Left ventricle myocardium inferior (tissue), 1 donor: ENCODE measurements at places on chromosomes 12 and 14.

GRCh38 chr12:1633459-1633858, 4.4 kb downstream of the WNT5B start:
- DNase-seq, result no peak

GRCh38 chr12:27031531-27031930, 9.2 kb downstream of the MED21 start:
- DNase-seq, result no peak

- DNase-seq, result no peak
These were observed 95.5 kb upstream of the RPL10L start for GRCh38 chr14:46747001-46747652.

DNA sequence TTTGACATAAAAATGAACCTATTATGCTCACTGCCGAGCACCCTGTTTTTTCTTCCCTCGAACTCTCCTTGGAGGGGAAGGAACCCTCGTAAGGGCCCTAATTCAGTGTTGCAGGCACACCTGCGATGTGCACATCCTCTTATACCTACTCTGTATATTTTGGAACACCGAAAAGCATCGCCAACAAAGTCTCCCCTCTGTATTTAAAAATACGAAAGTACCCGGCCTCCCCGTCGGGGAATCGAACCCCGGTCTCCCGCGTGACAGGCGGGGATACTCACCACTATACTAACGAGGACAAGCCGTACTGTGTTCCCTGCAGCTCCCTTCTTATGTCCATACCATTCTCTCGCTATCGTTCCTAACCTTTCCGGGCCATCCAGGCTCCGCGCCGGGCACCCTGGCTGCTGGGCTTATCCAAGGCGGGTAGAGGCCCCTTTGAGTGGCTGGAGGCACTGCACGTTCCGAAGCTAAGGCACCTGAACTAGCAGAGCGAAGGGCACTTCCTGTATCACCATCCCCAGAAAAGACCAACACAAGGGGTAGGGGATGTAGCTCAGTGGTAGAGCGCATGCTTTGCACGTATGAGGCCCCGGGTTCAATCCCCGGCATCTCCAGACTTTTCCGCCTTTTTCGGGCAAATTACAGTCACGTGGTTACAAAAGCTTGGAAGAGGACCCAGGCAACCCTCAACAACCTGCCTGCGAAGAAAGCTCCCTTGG, 25.1 kb upstream of the UBC start:
- DNase-seq, result peak; percentile 85

DNA sequence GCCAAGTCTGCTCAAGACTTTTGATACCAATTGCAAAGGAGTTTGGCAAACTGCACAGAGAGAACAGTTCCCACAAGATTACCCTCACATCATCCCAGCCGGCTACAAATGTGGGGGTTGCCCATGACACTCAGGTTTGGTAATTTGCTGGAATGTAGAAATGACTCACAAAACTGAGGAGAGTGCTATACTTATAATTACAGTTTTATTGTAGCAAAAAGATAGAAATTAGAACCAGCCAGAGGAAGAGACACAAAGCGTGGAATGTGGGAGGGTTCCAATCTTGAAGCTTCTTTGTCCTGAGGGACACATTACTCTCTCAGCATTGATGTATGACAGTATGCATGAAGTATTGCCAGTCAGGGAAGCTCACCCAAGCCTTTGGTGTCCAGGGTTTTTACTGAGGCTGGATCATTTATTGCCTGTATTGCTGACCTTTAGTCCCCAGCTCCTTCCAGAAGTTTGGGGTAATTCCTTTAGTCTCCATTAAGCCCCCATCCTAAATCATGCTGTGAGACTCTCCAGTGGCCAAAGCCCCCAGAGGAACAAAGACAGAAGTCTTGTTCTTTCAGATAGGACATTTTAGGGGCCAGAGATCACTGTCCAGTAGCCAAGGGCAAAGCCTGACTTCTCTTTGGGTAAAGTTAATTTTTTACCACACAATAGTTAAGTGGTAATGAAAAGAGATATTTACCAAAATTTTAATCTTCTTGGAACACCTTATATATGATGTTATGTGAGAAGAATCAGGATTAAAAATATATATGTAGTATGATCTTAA, 9.9 kb downstream of the TBK1 start:
- no peak for DNase-seq

GRCh38 chr12:95997911-95998510, 1.9 kb upstream of the HAL start:
- DNase-seq, result no peak

DNA sequence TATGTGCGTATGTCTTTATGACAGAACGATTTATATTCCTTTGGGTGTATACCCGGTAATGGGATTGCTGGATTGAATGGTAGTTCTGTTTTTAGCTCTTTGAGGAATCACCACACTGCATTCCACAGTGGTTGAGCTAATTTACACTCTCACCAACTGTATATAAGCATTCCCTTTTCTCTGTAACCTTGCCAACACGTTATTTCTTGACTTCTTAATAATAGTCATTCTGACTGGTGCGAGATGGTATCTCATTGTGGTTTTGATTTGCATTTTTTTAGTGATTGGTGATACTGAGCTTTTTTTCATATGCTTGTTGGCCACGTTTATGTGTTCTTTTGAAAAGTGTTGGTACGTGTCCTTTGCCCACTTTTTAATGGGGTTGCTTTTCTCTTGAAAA, 49.7 kb downstream of the FRS2 start:
- no peak for DNase-seq

DNA sequence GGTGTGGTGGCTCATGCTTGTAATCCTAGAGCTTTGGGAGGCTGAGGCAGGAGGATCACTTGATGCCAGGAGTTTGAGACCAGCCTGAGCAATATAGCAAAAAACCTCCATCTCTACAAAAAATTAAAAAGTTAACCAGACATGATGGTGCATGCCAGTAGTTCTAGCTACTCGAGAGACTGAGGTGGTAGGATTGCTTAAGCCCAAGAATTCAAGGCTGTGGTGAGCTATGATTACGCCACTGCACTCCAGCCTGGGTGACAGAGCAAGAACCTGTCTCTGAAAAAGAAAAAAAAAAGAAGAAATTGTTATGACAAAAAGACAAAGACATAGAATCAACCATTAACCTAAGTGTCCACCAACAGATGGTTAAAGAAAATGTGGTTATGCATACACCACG, 2.1 kb upstream of the ATP23 start:
- DNase-seq, result no peak

GRCh38 chr14:55578511-55578910, 1.5 kb upstream of the KTN1 start:
- DNase-seq, result no peak

- no peak for DNase-seq
These were observed 10.8 kb upstream of the GPRC5A start for GRCh38 chr12:12880537-12880936.

- no peak for DNase-seq
These were observed 62.2 kb downstream of the VEZT start for GRCh38 chr12:95279856-95280255.

GRCh38 chr14:88961214-88961613, 136.8 kb downstream of the TTC8 start:
- no peak for DNase-seq

GRCh38 chr12:52059582-52060497, 8.6 kb downstream of the NR4A1 start:
- DNase-seq, result no peak

- no peak for DNase-seq
These were observed 70.6 kb upstream of the DYNC1H1 start for GRCh38 chr14:101893759-101894158.

DNA sequence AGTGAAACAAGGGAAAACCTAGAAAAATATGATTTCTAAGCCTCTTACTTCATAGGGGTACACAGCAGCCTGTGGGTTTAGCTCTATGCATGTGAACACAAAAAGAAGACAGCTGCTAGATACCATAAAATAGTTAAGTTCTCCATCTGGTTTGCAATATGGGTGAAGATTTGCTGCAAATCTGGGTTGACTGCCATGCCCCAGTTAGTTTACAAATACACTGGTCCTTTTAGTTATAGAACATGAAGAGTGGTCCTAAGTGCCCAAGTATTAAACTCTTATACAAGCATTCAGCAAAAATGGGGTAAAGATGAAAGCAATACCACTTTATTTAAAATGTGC, 176.1 kb downstream of the AEBP2 start:
- no peak for DNase-seq

DNA sequence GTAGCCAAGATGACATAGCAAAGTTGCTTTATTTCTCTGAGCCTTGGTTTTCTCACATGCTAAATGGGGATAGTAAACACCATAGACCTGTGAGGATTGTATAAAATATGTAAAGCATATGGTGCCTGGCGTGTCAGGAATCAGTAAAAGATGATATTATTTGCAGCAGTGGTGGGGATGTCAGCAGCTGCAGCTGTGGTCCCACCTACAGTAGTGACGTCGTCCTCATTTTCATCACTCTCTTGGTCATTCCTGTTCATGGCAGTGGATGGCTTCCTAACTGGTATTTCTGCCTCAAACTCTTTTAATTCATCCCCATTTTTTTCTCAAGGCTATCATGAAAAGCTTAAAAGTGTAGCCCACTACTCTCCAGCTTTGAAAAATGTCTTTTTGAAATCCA, 12.1 kb downstream of the BMAL2 start:
- no peak for DNase-seq

DNA sequence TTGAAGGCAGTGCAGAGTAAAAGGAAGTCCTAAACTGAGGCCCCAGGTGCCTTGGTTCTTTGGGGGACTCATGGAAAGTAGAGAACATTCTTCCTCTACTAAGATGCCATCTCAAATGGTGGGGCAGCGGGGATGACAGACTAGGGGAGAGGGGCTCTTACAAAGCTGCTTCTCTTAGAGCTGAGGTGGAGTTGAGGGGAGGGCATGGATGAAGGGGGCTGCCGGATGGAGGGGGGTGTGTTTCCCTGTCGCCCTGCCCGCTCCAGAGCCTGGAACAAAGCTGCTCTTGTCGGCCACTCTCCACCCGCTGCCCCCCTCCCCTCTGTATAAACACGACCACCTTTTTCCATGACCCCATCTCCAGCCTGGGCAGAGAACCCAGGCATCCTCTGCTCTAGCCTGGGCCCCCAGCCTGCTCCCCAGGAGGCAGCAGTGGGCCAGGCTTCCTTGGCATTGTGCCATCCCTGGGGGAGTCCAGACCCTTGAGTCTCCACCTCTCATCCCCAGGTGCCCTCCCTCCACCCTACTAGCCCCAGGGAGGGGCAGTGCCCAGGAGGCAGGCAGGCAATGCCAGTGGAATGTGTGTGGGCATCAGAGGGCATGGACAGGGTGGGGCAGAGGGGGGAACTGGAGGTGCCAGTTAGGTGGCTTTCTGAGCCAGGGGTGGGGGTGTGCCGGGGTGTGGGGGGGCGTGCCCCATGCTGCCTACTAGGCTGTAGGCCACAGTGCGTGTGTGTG, 1.7 kb downstream of the RARG start:
- DNase-seq, result no peak

GRCh38 chr14:32400480-32400879, 71.4 kb downstream of the AKAP6 start:
- no peak for DNase-seq

DNA sequence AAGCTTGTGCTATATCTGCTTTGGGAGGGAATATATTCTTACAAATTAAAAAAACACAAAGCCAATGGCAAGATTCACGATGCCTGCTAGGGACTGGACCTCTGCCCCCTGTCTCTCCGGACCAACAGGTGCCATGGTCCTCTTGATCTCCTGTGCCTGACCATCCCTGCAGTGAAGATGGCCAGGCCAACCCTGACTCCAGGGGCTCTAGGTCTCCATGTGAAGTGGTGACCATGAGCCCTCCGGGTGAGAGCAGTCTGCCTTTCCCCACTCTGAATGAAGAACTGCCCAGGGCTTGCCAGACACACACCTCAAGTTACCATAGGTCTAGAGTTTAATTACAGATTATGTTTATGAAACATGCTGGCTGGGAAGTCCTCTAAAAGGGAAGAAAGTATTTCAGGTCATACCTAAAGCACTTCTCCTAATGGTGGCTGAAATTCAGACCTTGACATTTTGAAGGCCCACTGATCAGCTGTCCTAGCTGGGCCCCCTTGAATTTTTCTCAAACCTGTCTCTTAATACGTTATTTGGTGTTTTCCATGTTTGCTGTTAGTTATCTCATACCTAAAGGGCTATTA, 1.4 kb downstream of the ARHGDIB start:
- DNase-seq, result no peak

- no peak for DNase-seq
These were observed 6.5 kb downstream of the CEBPE start for GRCh38 chr14:23112359-23113178.

- peak; percentile 24 for DNase-seq
These were observed 33.7 kb downstream of the PAH start for GRCh38 chr12:102883204-102883799.

DNA sequence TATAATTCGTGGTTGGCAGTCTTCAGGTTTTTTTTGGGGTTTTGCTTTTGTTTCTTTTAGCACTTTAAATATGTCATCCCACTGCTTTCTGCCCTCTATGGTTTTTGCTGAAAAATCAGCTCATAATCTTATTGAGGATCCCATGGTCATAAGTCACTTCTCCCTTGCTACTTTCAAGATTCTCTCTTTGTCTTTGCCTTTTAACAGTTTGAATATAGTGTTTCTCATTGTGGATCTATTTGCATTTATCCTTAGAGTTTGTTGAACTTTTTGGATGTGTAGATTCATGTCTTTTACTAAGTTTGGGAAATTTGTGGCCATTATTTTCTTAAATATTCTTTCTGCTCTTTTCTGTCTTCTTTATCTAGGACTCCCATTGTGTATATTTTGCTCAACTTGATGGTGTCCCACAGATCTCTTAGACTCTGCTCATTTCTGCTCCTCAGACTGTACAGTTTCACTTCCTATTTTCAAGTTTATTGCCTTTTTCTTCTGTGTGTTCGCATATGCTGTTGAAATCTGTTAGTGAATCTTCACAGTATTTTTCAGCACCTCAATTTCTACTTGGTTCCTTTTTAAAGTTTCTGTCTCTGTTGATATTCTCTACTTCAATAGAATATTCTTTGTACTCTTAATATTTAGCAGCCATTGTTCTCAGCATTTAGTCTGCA, 70.8 kb downstream of the WNK1 start:
- no peak for DNase-seq

DNA sequence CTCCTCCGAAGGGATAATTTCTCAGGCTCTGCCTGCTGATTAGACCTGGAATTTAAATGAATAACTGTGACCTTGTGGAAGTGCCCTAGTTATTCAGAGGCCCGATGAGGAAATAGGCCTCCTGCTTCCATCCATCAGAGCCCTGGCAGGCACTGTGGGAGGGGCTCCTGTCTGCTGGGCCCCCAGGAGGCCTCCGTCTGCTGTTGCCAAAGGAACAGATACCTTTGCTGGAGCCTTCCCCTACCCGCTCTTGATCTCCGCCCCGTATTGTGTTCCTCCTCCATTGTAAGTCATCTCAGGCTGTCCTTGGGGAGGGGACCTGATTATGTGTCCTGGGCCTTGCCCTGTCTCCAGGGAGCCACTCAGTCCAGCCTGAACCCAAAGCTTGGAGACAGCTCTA, 112.3 kb downstream of the NRXN3 start:
- DNase-seq, result no peak
